Left renal pelvis (tissue), 4 donors: ENCODE measurements at places on chromosomes 13 and 19.

GRCh38 chr13:98312606-98313005 is 135.5 kb upstream of the RNF113B start:
- no peak for DNase-seq

DNA sequence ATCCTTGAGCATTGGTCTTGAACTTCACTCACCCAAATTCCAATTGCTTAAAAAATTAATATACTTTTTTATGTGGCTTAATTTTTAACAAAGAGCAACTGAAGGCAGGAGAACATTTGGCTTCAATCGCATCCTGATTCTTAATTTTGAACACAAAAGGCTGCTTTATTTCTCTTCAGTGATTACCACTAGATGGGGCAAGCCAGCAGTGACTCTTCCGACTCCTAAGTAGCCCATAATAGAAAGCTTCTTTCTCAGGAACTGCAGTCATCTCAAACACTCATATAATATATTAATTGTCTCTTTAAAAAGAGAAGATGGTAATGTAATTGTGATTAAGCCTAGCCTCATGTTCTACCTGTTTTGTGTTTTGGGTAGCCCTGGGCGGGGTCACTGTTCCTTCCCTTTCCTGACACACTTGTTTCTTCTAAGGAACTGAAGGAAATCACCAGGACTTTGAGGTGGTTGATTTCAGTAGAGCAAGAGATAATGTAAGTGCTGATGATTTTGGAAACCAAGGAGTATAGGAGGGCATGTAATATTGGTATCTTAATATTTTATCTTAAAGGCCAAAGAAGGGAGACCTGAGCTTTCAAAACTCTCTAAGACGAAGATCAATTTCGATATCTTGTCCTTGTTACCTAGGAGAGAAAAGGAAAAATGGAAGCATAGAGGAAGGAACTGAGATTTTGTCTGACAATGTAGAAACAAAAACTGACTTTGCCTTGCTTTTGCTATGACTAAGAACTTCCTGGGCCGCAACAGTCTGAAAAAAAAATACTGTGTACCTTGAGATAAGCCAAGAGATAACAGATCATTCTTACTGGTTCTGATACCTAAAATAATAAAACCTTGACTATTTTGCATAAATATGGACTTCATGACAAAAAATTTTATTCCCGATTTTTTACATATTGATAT is 73.1 kb downstream of the TNFSF13B start:
- no peak for DNase-seq

GRCh38 chr13:59873856-59874255 is 289.9 kb downstream of the DIAPH3 start:
- no peak for DNase-seq

GRCh38 chr13:52393572-52394357 is 12.2 kb downstream of the THSD1 start:
- no peak for DNase-seq

- no peak for DNase-seq
Observed at GRCh38 chr13:24251525-24251924, 57.9 kb upstream of the C1QTNF9 start.

DNA sequence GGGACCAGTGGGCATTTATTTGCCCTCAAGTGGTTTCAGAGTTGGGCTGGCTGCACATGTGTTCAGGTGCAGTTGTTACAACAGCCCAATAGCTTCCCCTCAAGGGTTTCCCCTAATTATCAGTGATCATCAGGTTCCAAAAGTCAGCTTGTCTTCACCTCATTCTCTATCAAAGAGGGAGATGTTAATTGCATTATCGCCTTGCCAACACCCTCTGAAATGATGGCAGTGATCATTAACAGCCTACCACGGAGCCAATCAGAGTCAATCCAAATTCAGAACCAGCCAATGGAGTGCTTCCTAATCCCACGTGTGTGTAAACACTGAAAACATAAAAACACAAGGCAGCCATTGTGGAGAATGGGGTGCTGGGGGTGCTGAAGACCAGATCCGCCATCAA is 248.4 kb upstream of the ZNF507 start:
- no peak for DNase-seq

- DNase-seq, result no peak
Observed at GRCh38 chr19:42251572-42252358, 3.2 kb downstream of the ERF start.

DNA sequence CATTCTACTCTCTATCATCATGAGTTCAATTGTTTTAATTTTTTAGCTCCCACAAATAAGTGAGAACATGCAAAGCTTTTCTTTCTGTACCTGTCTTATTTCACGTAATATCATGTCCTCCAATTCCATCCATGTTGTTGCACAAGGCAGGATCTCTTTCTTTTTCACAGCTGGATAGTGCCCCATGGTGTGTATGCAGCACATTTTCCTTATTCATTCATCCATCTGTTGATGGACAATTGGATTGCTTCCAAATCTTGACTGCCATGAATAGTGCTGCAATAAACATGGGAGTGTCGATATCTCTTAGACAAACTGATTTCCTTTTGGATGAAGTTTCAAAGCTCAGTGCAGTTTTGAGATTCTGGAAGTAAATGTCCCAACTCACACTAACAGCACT is 326.9 kb downstream of the FGF9 start:
- DNase-seq, result no peak

DNA sequence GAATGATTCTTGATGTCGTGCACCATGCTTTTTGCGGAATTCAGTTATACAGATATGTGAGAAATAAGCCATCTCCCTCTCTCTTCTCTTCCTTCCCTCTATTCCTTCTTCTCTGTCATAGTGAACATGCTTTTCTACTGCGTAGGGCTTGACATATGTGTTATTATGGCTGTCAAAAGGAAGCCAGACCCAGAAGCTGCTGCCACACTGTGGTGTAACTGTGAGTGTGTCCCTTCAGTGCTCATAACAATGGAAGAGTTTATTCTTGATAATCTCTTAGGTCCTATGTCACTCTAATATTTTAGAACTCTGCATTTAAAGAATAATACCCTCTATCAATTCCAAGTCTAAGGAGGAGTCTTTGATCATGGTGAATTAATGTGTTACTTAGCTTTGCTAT is 208.9 kb upstream of the TMTC4 start:
- DNase-seq, result no peak

DNA sequence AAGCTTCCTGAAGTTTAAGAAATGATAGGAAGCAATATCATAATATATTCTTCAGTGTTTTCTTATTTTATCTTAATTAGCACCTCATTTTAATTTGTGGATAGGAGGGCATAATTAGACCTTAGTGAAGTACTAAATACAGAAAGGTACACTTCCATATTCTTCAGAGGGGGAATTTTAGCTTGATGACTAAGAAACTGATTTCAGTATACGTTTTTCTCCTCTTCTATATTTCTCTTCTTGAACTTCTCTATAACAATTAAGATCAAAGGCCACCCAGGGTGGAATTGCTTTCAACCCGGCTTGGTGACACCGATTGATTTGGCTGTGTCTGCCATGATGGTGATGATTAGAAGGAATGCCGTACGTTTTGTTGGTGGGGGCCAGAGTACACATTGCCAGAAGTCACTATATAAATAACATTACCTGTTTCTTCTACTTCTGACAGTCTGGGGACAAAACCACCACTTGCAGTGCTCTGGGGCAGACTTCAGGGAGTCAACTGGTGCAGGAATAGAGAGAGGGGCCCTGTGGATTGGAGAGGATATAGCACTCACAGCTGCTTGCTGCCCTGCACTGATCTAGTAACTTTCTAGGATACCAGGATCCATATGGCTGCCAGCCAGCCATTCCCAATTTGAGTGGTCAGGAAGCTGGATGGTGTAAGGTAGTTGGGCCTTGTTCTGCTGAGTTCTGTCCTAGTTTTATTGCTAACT is 73.8 kb downstream of the SPATA13 start:
- no peak for DNase-seq

DNA sequence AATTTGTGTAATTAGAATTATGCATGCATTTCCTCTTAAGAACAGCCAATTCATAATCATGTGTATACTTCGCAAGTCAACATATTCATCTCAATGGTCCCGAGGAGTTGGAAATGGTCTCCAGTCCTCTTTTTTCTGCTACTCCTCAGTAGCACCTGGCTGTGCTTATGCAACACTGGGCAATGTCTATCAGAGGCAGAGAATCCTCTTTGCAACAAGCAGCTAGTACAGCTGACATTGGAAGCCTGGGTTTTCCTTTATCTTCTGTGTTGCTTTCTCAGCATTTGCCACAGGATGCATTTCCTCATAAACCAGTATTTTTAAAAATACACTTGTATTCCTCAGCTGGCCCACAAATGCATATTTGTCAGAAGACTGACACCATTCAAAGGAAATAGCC is 405.3 kb upstream of the GPC6 start:
- no peak for DNase-seq

GRCh38 chr19:35295792-35296462 is 4.0 kb downstream of the MAG start:
- DNase-seq, result no peak

DNA sequence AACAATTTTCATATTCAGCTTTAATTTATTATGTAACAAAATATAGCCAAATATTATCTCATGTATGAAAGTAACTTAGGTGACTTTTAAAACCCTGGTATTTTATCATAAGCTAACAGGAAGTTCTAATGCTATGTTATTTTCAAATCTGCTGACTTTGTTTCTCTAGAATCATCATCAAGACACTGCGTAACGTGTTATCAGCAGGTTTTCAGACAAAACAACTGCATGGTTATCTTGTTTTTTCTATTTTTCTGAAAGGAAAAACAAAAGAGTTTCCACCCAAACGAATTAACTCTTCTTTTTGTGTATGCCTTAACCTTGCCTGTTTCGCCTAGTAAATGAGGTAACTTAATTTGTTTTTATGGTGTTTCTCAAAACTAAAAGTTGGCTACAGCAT is 156.3 kb downstream of the TBC1D4 start:
- DNase-seq, result no peak

DNA sequence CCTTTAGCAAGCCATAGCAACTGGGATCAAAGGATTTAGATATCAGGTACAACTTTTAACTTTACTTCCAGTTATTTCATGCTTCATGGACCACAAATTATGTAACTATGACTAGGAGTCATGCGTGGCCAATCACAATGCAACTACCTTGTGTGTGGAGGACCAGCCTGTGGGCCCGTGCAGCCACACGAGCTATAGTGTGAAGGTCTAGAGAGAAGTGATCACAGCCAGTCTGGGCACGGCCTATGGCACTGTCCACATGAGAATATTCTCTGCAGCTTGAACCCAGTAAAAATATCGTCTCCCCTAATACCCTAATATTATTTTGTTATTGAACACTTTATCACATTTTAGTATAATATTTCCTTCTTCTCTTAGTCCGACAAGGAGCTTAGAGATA is 464.9 kb upstream of the MIR17HG start:
- no peak for DNase-seq
